ENCODE measurements at places on chromosomes 12 and 14.
A peak's percentile ranks its signal among the peaks of the same experiment; 100 is the strongest.

DNA sequence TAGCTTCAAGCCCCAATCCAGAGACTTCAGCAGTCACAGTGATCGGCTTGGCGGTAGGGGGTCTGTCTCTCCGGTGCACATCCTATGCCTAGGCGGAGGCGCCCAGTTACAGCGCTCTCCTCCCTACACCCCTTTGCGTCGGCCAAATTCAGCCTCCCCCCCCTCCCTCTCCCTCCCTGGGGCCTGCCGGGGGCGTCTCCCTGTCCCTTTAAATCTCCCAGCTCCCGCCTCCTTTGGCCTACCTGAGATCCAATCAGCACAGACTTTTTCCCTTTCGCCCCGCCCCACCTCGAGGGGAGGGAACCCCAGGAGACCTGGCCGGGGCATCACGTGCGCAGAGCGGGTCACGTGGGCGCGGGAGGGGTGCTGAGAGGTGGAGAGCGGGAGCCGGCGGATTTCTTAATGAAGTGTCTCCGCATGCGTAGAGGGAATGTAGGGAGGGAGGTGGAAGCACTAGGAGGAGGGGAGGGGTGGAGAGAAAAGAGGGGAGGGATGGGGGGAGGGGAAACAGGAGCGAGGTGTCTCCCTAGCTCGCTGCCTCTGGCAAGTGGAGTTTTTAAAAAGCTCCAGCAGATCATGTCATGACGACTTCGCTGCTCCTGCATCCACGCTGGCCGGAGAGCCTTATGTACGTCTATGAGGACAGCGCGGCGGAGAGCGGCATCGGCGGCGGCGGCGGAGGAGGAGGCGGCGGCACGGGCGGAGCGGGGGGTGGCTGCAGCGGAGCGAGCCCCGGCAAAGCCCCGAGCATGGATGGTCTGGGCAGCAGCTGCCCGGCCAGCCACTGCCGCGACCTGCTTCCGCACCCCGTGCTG, at the start of gene HOXC13:
Gene HOXC13 (plus strand): TSS at position 506 of the 815 bp plus-strand sequence. CDS start 76 bp downstream, at position 582.
- no peak for DNase-seq

DNA sequence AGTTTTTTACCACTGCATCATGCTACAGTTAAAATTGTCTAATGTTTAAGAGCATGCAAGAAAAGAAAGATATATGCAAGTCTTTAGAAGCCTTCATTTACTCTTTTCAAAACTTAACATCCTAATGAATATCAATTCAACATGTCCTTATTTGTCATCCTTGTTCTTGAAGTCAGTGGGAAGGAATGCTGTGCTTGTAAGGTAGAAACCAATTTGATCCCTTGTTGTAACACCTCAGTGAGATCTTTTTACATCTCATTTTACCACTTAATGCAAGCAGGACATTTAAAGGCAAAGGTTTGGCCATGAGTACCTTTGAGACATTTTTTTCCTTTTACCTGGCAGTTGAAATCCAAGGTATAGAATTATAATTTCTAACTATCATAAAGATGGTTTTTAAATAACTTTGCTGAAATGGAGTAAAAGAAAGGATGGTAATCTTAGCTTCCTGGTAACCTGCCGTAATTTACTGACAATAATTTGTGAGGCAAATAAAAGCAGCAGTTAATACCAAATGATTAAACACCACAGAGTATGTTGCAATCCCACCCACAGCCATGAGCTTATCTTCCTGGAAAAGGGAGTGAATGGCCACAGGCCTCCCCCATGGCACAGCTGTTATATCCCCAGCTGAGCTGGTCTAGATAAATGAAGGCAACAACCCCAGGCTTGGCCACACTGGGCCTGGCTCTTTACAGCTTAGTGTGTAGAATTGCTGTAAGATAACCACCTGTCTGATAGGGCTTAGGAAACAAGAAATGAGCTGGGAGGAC, 33.2 kb upstream of the STRN3 start:
- DNase-seq = no peak

DNA sequence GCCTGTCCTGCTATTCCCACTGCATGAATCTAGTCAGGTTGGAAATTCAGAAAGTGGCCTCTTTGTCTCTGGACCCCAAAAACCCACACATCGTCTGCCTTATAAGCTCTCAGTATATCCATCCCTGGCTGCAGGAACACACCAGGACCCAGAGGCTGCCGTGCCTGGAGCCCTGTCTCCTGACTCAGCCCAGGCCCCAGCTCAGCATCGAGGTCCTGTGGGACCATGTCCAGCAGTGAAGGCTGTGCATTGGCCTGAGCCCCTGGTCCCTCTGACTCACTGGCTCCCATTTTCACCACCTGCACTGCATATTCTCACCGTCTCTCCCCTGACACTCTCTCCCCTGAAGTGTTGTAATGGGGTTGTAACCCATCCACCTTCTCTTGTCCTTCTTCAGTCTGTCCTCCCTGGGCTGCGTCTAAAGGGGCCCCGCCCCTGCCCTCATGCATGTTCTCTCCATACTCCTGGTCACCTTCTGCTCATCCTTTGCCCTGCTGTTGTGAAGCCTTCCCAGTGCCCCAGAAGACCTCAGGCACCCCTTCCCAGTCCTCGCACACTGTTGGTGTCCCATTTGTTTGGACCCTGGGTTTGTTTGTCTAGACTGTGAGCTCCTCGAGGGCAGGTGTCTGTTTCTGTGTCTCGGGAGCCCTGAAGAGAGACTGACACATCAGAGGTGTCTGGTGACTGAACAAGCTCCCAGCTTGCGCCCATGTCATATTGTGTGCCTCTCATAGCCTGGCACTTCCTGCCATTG, 43.8 kb downstream of the EVL start:
- DNase-seq = no peak

GRCh38 chr14:26056036-26056616, 541.7 kb downstream of the NOVA1 start:
- no peak for DNase-seq

- peak; percentile 41 for DNase-seq
These were observed 107.0 kb downstream of the HELB start for GRCh38 chr12:66409195-66409871.

DNA sequence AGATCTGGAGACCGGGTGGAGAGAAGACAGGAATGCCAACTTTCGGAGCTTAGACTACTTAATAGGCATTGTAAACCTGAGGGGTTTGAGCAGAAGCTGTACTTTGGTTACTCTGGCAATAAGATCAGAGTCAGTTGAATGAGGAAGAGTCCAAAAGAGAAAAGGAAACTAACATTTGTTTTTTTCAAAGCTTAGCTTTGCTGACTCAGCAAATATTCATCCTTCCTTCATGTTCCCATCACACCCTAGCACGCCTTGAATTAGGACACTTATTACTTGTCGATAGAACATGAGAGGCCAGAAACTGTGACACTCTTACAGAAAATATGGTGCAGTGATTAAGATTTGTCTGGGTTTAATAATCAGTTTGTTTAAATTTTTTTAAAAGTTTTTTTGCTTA, 266.9 kb upstream of the ATP2B1 start:
- DNase-seq = no peak

DNA sequence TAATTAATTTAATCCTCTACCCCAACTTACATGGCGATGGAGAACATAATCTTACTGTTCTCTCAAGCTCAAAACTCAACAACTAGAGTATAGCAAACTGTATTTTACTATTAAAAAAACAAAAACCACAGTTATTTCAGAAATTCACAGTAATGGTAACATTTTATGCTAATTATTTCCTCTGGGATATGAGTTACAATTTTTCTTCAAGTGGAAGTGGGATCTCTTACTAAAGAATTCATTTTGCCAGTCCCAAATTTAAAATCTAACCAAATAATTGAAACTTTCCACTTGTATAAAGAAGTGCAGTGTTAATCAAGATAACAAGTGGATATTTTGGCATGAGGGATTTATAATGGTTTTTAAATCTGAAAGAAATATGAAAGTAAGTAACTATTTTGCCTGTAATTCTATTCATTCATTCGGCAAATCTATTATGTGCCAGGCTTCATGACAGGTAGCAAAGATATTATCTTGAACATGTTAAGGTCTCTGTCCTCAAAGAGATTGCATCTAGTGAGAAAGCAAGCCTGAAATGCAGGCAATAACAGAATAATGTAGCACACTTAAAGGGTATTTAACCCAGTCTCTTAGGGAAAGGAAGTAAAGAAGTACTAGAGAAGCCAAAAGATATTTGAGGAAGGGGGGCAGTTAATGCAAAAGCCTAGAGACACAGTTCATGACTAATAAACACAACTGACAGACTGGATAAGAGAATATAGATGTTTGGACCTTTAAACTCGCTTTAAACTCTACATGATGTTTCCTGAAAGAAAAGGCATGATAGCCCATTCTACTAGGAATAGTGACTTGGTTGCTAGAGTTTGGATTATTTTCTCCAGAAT, 44.0 kb downstream of the TAOK3 start:
- no peak for DNase-seq

DNA sequence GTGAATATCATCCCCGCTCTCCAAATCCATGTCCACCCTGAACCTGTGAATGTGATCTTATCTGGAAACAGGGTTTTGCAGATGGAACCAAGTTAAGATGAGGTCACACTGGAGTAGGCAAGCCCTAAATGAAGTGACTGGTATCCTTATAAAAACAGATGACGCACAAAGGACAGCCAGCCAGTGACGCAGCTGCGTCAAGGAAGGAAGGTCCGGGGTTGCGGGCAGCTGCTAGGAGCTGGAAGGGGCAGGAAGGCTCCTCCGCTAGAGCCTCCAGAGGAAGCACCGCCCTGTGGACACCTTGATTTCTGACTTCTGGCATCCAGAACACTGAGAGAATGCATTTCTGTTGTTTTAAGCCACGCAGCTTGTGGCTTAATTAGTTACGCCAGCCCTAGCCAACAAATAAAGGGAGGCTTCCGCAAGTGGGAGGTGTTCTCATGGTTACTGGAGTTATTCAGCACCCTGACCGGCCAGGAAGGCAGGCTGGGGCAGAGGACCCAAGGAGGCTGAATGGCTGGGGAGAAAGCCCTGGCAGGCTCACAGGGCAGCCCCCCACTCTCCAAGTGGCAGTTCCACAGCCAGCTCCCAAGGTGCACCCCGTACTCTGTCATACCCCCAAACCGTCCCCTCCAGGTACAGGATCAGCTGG, 127.6 kb upstream of the NCOR2 start:
- DNase-seq = no peak

DNA sequence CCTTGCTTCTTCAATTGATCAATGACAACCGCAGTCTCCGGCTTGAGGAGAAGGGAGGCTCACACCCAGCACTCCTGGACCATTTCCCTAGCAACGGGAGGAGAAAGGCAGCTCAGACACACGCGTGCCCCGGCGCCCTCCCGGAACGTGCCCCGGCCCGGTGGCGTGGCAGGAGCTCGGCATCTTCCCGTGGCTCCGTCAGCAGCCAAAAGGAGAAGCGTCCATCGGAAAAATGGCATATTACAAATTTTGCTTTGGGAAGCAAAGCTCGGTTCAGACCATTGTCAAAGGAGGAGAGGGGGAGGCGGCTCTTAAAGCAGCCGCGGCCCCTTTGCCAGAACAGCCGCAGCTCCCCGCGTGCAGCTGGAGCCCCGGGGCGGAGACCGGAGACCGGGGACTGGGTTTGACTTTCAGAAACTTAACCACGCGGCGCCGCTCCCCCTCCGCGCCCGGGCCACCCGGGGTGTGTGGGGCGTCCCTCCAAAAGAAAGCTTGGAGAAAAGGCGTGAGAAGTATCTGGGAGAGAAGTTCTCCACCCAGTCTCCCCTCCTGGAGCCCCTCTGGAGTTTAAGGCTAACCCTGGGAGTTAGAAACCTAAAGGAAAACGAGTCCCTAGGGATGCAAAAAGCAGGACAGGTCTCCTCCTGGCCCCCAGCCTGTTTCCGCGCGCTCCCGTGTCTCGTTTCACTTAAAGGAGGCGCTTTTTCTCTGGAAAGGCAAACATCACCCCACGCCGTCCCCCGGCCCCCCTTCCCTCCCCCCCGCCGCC, 545 bp downstream of the PPFIA2 start:
- DNase-seq = peak; percentile 64

GRCh38 chr12:109432842-109433304, 44.2 kb downstream of the KCTD10 start:
- DNase-seq = peak; percentile 32

DNA sequence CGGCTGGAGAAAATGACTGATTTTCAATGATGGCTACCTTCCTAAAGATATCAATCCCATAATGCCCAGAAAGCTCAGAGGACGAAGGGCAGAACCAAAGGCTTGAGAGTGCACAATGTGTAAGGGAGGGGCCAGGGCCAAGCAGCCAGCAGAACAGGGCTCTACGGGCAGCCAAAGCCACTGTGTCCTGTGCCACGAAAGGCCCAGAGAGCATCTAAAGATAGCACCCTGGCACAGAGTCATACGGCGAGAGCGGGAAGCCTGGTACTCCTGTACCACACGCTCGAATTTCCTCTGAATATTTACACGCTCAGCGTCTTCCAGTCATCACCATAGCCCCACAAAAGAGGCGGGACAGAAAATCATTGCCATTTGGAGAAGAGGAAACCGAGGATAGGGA, 39.5 kb downstream of the PRMT8 start:
- no peak for DNase-seq

DNA sequence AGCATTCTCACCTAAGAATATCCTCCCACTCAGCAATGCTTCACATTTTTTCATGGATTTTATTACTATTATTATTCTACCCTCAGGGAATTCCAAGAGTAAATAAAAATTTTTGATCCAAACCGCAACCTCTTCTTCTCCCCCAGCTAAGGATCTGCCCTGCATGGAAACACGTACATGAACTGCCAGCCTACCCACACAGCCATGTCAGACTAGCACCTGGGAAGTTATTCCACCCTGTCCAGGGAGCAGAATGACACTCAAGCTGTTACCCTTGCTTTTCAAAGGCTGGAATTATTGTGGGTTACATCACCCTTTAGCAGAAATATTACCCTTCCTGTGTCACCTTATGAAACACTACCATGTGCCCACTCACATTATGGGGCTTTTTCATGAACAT, 227.3 kb upstream of the USP15 start:
- DNase-seq = no peak

DNA sequence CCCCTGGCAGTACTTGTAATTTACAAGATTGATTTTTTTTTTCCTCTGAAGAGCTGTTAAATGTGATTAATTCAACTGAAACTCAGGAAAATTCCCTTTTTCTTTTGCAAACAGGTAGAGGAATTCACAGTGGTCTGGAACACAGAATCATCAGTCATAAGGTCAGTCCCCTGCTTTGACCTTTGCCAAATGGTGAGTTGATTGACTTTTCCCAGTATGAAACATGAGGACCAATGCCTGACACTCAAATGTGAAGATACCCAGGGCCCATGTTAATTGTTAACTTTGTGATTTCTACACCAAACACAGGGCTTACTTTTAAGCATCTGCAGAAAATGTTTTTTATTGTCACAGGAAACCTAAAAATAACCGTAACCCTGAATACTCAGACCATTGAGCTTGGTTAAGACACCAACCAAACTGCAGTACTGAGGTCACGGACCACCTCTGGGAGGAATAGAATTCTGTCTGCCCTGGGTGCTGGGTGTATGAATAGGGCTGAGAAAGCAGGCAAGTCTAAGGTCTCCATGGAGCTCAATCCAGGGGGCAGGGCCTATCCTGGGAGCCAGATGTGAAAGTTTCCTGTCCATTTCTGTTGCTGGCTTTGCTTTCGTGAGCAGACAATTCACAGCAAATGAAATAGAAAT, 192.4 kb downstream of the TMX1 start:
- DNase-seq = no peak
